Activated CD8-positive, alpha-beta memory T cell treated with anti-CD3 and anti-CD28 coated beads for 24 hours (primary cell): ENCODE measurements at places on chromosomes 2 and 18.

DNA sequence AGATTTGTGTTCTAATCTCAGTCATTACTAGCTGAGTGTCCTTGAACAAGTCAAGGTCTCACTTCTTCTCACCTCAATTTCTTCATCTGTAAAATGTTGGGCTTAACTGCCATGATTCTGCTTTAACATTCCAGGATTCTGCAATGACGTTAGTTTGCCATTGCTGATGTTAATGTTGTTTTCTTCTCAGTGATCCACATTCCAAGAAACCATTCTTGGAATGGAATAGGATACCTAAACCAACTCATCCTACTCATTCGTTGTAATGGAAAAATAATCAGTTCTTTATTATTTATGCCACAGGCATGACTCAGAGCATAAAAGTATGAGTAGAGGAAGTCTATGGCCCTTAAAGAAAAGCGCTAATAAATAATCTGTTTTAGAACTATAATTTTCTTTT lies 140.2 kb upstream of the ETAA1 start:
- no peak for DNase-seq

DNA sequence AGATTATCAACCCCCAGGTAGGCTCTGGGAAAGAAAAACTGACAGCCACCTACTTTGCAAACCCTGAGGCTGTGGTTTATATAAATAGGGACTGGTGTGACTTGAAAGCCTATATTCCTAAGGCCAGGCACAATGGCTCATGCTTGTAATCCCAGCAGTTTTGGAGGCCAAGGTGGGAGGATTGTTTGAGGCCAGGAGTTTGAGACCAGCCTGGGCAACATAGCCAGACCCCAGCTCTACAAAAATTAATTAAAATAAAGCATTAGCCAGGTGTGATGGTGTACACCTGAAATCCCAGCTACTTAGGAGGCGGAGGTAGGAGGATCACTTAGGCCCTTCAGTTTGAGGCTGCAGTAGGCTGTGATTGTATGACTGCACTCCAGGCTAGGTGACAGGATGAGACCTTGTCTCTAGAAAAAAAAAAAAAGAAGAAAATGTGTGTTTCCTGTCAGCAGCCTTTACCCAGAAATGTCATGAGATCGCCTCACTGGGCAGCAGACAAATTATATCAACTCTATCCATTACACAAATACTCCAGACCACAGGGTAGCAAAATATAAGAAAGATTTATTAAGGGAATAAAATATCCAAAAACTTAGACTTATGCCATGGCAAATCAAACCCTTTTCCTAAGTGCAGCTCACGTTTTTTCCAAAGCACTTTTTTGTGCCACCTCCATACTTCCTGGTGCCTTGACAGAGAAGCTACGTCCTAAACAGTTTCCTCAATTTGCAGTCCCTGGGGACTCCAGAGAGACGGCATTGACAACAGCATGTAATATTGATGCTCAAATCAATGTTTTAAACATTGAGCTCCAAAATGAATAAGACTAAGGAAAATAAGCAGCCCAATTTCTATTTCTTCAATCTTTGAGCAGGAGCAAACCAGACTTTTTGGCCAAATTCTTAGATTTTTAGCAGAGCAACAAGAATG lies 190.8 kb upstream of the NDUFV2 start:
- DNase-seq = no peak

- DNase-seq = no peak
Measured at GRCh38 chr2:168731616-168732015, 70.8 kb upstream of the NOSTRIN start.

GRCh38 chr2:112173646-112174319 lies 35.6 kb downstream of the FBLN7 start:
- no peak for DNase-seq

DNA sequence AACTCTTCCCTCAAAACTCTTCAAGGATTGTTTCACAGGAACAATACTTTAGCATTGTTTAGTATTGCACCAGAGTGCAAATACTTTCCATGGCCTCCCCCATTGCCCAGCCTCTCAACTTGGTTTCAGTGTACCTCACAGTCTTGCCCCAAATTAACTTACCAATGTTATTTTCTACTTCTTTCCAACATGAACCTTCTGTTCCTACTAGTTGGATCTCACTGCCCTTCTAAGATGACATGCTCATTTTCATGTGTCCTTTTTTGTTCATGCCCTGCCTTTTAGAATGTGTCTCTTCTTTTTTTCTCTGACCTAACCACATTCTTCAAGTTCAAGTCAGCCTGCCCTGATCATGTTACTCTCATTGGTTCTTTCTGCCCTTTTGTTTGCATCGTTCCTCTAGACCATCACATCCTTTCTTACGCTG lies 4.1 kb downstream of the SPATS2L start:
- DNase-seq = no peak

- no peak for DNase-seq
Measured at GRCh38 chr2:120959426-120959825, 223.8 kb downstream of the GLI2 start.

DNA sequence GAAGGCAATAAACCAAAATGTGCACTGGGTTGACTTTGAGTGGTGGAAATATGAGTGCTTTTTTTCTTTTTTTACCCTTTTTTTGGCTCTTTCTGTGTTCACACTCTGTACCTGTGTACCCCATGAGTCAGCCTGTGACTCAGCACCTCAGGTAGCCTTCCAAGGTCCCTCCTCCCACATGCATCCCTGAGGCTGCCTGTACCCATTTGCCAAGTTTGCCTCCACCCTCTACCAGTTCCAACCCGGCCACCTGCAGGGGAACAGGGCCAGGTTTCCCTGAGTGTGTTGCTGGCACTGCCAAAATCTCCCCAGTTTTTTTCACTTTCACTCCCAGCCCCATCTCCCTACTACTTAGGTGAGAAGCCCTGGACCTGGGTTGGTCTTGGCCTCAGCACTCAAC lies 14.0 kb downstream of the CXCR1 start:
- DNase-seq = no peak

DNA sequence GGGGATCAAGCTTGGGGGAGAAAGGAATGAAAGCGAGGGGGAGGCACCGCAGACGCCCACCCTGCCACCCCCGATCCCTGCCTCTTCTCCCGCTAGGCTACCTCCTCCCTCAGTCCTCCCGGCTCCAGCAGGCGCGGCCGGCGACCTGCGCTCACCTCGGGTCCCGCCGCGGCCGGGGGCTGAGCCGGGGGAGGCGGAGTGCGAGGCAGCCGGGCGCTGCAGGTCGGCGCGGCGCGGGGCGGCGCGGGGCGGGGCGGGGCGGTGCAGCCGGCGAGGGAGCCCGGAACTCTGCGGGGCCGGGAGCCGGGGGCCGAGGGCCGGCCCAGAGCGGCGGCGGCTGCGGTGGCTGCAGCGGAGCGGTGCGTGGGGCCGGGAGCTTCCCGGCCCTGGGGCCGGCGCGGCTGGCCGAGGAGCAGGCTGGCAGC lies 477 bp downstream of the ACVR1 start:
- no peak for DNase-seq

- DNase-seq = no peak
Measured at GRCh38 chr2:229780856-229781773, 66.8 kb upstream of the DNER start.

DNA sequence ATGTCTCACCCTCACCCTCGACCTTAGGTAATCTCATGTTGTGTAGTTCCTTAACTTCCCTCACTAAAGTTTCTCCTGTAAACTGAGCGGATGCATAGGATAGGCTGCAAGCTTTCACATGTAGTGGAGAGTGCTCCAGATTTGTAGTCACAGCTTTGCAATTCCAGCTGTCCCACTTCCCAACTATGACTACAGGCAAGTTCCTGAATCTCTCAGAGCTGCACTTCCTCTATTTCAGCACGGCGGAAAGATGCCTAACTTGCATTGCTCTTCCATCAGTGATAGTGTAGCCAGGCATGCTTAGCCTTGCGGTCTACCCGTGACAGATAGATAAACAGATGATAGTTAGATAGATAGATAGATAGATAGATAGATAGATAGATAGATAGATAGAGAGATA lies 183.1 kb upstream of the CCDC68 start:
- DNase-seq = no peak

- no peak for DNase-seq
Measured at GRCh38 chr18:76557026-76557575, 62.1 kb upstream of the ZNF516 start.

DNA sequence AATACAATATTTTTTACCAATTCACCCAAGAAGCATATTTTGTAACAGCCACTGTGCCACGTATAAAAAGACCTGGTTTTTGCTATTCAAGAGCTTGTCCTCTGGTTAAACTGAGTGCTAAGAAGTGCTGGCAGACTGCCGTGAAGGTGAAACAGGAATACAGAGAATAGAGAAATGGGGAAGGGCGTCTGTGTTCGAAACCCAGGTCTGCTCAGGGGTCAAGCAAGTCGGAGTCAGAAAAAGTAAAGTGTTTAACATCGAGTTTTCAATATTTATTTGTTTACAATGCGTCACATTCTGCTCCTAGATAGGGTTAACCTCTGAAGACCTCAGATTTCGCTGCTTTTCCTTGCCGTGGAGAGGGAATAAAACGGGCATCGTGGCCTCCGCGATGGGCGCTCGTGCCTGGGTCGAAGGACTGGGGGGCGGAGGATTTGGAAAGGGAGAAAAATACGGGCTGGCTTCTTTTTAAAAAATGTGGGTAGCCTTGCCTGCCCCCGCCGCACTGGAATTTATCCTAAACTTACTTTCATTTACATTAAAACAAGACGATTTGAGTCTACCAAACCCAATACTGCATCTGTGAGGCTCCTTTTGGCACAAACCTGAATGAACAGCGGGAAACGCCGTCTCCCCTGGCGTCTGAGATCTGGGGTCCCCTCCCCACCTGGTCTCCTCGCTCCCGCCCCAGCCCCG lies 1.1 kb upstream of the SNTG2 start:
- DNase-seq = no peak

GRCh38 chr2:6506361-6506794 lies 359.3 kb downstream of the CMPK2 start:
- DNase-seq = no peak

DNA sequence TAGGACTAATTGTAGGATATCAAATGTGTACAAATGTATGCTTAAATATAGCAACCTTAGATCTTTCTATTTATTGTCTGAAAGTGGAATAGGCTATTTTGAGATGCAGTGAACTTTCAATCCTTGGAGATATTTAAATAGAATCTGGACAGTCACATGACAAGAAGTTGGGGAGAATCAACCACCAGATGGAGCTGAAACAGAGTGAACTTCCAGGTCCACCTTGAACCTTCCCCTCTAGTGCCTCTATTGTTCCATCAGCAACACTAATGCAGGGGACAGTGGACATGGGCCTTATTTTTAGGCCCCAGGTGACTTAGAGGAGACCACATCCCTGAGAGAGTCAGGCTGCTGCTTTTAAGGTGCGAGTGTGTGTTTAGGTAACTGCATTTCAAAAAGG lies 37.0 kb upstream of the CRIM1 start:
- DNase-seq = no peak

DNA sequence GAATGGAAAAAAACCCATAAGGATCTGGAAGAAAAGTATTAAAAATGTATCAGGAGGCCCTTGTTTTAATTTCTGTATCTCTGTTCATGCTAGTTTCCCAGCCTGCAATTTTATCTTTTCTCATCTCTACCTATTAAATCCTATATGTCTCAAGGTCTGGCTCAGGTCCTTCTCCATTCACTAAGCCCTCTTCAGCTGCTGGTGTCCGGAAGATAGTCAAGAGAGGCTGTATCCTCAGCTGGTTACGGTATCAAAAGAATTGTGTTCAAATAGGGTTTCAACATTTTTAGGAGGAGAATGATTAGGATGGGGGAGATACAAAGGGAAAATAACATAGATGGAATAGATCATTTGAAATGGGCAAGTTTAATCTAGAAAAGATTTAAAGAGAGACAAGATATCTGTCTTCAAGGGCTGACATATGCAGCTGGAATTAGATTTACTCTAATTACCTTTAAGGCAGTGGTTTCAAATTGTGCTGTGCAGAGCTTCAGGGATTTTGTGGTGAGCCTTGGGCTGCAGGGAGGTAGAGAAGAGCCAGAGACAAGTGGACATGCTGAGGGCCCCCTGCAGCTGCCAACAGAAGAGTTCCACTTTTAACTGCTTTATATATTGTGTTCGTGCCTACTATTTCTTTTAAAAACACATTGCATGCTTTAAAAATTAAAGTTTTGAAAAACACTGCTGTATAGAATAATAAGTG lies 24.1 kb downstream of the GREB1L start:
- DNase-seq = no peak

DNA sequence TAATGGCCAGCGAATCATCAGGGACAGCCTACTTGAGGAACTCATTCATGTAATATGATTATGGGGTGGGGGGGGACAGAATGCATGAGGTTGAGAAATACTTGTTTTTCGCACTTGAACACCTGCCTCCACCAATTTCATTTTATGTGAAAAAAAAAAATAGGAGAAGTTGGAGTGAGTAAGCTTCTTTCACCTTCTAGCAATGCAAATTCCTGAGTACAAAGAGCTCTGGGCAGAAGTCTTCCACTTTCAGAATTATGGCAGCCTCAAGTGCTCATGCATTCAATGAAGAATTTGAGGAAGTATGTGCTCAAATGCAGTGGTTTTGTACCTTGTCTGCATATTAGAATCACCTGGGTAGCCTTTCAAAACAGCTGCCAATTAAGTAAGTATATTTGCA lies 40.1 kb upstream of the GPD2 start:
- no peak for DNase-seq

DNA sequence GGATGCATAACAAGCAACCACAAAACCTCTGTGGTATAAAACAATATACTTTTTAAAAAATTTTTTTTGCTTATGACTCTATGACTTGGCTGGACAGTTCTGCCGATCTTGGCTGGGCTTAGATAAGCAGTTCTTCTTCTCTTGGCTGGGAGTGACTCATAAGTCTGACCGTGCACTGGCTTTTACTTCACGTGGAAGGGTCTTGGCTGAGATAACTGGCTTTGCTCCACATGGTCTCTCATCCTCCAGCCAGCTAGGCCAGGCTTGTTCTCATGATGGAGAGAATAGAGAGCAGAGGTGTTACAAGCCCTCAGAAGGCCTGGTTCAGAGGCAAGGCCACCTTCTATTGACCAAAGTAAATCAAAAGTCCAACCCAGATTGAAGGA lies 178.9 kb upstream of the SERPINE2 start:
- no peak for DNase-seq

GRCh38 chr2:120109186-120110061 lies 96.5 kb downstream of the EPB41L5 start:
- DNase-seq = no peak

DNA sequence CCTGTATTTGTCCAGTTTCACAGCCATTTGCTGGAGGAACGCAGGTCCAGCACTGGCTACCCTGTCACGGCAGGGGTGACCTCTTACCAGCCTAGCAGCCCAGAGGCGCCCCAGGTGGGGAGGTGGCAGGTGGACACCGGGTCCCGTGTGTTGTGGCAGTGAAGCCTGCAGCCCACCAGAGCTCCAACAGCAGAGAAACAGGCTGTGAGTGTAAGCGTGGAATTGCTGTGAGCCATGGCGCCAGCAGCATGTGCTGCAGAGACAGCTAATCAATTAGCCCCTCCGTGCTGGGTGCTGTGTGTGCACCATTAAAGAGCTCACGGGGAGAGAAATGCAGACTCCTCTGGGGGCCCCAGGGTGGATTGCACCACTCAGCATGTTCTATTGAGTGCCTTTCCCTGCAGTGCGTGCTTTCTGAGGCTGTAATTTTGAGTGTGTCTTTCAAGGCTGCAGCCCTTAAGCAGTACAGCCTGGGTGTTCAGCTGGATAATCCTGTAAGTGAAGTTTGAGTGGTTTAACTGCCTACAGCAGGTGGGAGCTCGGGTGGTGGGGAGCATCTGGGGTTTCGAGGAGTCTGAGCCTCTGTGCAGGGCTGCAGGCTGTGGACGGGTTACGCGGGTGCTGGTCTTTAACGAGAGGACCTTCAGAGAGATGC lies 15.9 kb downstream of the RTP5 start:
- no peak for DNase-seq

- DNase-seq = no peak
Measured at GRCh38 chr2:234625626-234626250, 128.9 kb upstream of the ARL4C start.

- no peak for DNase-seq
Measured at GRCh38 chr18:51802569-51803428, 537.2 kb upstream of the DCC start.
